ENCODE measurements at places on chromosomes 12 and 14.

DNA sequence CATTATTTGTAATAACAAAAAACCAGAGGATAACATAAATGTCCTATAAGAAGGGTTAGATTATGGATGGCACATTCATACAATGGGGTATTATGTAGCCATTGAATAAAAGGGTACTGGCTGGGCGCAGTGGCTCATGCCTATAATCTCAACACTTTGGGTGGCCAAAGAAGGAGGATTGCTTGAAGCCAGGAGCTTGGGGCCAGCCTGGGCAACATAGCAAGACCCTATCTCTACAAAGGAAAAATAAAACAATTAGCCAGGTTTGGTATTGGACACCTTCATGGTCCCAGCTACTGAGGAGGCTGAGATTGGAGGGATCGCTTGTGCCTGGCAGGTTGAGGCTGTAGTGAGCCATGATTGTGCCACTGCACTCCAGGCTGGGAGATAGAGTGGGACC lies 14.8 kb downstream of the PTPN11 start:
- DNase-seq = no peak

- no peak for DNase-seq
Observed at GRCh38 chr12:69106482-69107118, 132.8 kb upstream of the CPSF6 start.

GRCh38 chr12:61365001-61365400 lies 895.2 kb upstream of the USP15 start:
- no peak for DNase-seq

- no peak for DNase-seq
Observed at GRCh38 chr12:101785671-101786070, 45.1 kb downstream of the GNPTAB start.

DNA sequence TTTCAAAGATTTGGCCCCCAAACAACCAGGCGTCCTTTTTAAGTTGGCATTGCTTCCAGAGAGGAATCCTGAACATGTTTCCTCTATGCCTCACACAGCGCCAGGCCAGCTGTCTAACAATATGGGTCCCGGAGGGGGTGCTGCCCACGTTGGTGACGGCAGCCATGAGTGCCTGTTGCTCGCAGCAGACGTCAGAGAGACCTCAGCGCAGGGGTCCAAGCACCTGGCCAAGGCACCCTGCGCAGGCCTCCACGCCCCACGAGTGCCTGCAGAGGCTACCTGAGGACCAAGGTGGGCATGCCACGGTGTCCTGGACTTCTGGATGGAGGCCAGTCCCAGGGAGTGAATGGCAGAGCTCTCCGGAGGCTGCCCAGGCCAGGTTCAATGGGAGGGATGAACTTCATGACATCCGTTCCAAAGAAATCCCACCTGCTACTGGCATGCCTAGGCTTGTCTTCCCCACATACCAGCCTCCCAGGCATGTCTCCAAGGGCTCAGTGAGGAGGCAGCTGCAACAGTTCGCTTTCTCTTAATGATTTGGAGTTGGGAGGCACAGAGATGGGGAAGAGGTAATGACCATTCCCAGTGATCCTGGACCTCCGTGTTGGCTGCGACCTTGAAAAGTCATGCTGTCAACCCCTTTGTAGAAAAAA lies 11.6 kb upstream of the FOXN3 start:
- DNase-seq = no peak

- no peak for DNase-seq
Observed at GRCh38 chr12:118637767-118638370, 261.5 kb downstream of the SUDS3 start.

- no peak for DNase-seq
Observed at GRCh38 chr12:32305163-32305562, 94.2 kb upstream of the FGD4 start.

DNA sequence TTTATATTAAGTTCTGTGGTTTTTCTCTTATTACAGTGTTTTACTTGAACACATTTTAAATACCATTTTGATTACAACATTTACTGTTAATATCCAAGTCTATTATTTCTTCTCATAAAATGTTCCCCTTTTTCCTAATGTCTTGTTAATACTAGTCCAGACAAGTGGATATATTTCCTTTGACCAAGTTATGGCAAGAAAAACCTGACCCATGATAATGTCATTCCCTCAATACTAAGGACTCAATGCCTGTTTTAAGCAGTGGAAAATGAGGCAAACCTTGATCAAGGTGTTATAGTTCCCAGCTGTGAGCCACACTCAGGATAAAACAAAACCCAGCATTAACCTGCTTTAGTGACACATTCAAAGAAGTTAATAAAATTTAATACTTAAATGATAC lies 12.2 kb downstream of the TRMT5 start:
- no peak for DNase-seq

DNA sequence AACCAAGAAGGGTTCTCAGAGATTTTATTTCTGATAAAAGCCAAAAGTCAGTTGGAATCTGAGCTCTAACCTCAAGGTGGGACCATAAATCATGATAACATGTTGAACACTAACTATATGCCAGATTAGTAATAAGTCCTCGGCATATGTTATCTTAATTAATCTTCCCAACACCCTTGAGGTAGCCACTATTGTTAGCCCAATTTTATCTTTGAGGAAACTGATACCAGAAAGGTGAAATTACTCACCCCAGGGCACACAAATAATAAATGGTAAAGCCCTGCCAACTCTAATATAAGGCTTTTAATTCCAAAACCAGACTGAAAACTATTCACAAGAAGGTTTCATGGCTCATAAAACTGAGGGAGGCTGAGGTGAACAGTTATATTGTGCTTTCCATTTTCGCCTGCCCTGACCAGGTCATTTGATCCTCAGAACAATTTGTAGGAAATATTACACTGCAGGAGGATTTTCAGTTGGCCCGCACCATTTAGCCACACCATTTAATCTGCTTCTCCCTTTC lies 16.1 kb upstream of the NUAK1 start:
- peak; percentile 28 for DNase-seq

GRCh38 chr12:43107026-43107775 lies 444.8 kb downstream of the ADAMTS20 start:
- no peak for DNase-seq

- DNase-seq = no peak
Observed at GRCh38 chr12:120771097-120771496, 45.5 kb downstream of the ACADS start.

- no peak for DNase-seq
Observed at GRCh38 chr14:66219886-66220285, 266.3 kb upstream of the CCDC196 start.

- no peak for DNase-seq
Observed at GRCh38 chr12:62516927-62517326, 50.3 kb downstream of the MON2 start.

DNA sequence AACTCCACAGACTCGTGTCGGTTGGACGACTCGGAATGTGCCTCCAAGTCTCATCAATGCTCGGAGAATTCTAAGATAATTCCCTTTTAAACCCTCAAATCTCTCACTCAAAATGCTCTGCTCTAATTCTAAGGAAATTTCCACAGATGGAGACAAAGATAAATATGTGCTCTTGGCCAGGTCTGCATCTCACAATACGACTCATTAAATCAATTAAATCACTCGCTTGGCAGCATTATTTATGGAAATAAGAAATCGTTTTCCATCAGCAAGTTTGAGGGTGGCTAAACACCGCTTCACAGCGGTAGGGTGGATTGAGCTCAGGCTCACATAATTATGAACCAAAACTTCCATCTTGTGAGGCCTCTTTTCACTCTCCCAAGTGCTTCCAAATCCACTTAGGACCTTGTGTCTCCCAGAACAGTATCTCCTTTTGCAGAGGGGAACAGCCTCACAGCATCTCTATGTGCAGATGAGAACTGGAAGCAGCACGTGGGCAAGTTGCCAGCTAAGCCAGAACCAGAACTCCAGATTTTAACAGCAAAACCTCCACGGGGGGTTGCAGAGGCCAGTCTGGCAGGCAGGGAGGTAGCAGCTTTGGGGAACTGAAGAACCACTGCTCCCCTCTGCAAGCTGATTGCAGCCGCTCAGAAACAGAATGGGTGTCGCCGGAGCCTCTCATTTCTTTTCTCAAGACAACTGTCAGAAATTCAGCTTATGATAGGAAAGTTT lies 43.8 kb downstream of the RIMBP2 start:
- no peak for DNase-seq

DNA sequence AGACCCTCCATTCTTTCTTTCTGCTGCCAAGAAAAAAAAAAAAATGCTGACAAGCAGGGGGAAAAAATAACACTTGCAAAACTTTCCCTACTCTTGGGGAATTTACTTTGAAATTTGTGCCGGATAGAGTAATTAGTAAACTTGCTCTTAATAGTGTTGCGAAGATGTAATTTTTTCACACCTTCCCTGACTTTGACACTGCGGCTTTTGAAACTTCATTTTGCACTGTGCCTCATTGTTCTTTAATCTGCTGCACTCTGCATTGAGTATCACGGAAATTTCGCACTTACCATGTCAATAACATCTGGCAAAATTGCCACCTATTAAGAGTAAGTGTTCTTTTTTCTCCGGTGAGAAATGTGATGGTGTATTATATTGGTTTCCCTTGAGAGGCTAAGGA lies 596.1 kb downstream of the VRK1 start:
- no peak for DNase-seq

DNA sequence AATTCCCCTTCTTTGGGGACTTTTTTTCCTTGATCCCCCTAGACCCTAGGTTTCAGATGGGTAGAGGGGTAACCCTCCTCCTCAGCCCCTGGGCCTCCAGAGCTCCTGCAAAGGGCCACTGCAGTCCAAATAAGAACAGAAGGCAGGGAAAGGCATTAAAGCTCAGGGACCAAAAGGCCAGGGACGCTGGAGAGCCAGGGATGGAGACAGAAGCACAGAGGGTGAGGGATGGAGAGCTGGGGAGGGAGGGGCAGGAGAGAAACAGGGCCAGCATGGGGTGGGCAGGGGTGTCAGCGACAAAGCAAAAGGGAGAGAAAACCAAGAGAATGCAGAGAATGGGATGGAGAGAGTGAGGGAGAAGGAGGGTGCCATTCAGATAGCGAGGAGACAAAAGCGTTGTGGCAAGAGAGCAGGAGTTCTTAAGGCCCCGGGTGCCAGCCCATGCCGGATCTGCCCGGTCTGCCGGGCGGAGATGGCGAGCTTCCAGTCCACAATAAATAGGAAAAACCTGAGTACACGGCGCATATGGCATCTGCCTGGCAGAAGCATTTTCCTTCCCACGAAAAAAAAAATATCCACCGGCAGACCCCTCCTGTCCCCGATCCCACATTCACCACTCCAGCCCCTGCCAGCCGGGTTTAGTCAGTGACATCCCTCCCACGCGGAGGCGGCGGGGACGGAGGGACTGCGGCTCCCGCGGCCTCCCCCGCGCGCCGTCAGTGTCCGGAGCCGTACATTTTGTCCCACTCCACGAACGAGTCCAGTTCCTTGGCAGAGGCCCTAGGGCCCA lies 28.6 kb downstream of the FIGNL2 start:
- DNase-seq = peak; percentile 57

- no peak for DNase-seq
Observed at GRCh38 chr12:48972213-48972951, 847 bp upstream of the WNT10B start.

- DNase-seq = peak; percentile 31
Observed at GRCh38 chr12:14768823-14769405, 34.4 kb downstream of the WBP11 start.

GRCh38 chr12:50929831-50930230 lies 22.5 kb upstream of the HIGD1C start:
- no peak for DNase-seq

DNA sequence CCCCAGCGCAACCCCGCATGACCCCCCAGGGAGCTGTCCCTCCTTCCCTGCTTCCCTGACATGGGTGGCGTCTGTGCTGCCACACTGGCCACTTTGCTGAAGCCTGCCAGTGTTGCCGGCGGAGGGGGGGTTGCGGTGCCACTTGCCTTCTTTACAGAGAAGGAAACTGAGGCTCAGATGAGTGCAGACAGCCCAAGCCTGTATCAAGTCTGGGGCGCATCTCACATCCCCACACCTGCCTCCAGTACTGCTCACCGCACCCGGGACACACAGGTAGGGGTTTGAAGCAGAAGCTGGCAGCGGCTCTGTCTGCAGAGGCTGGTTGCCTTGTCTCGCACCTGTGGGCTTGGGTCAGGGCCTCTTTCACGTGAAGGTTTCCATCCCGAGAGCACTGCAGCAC lies 104.7 kb upstream of the RTL1 start:
- no peak for DNase-seq

GRCh38 chr12:68119724-68120211 lies 39.8 kb downstream of the IFNG start:
- no peak for DNase-seq

DNA sequence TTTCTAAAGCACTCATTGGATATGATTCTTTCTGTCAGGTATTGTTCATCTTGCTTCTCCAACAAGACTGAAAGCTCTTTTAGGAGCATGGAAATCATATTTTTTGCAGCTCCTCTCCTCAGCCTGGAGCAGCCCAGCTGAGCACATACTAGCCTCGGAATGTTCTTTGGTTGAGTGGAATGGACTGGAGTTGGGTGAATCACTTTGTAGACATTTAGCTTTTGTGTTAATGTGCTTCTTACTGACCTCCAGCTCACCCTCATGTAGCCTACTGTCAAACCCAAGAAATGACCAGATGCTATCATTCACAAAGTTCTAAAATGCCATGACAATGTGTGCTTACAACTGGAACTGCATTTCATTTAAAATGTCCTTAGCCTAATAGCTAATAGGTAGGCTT lies 161.1 kb downstream of the NUAK1 start:
- no peak for DNase-seq

- no peak for DNase-seq
Observed at GRCh38 chr14:21106176-21106497, 5.3 kb downstream of the TMEM253 start.

GRCh38 chr14:100246809-100247428 lies 8.0 kb downstream of the YY1 start:
- DNase-seq = peak; percentile 31

DNA sequence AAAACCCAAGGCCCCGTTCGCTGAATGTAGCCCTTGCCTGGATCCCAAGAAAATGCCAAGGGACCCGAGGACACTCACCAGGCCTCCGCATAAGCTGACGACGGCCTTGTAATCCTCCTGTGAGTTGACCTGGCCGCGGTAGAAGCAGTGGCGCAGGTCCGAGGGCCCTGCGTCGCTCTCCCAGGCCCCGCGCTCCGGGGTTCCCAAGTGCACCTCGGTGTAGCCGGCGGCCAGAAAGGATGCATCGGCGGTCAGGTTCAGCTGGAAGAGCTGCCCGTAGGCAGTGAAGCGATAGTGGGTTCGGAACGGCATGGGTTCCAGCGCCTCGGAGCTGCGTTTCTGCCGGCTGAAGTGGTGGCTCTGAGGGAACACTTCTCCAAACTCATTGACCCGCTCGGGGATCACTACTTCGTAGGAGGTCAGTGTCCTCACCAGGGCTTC lies 1.2 kb downstream of the ADAMTS20 start:
- peak; percentile 56 for DNase-seq

DNA sequence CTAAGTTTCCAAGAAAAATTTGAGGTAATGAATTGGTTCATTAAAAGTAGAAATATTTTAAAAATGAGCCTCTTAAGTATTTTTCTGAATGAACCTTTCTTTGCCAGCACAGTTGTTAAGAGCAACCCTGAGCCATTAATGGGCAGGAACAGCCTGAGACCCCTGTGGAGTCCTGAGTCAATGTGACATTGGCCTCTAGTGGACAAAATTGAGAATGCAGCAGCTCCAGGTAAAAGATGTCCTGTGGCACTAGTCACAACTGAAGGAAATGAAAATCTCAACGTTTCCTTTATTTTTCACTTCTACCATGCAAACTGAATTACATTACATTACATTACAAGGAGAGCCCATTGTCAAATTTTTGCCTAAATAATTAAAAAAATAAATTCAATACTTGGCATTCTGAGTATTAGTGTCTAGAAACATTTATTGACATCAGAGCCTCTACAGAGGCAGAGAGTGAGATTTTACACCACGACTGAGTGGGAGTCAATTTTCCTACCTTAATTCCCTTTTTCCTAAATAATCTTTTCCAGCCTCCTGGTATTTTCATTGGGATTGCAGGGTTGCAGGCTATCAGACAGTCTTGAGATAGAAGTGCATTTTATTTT lies 135.7 kb downstream of the PPM1H start:
- no peak for DNase-seq

Data from right kidney (tissue), 9 donors.